GM13977 (cell line): ENCODE measurements at places on chromosomes 16 and 17.

- peak; percentile 67 for DNase-seq
Measured at GRCh38 chr16:85746460-85747215, 4.3 kb downstream of the C16orf74 start.

DNA sequence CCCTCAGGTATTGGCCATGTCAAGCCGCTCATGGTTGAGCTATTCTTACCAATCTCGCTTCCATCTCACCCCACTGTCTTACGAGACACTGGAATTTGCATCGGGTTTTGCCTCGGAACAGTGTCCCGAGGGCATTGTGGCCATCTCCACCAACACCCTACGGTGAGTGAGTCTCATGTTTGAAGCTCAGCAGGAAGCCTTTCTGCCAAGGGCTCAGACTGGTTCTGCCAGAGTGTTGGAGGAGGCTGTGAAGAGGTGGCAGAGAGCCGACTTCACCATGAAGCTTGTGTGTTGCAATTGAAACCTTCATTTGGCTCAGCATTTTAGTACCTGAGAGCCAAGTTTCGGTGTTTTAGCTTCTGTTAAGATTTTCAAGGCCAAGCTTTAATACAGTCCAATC lies 38.0 kb downstream of the SF3B3 start:
- no peak for DNase-seq

DNA sequence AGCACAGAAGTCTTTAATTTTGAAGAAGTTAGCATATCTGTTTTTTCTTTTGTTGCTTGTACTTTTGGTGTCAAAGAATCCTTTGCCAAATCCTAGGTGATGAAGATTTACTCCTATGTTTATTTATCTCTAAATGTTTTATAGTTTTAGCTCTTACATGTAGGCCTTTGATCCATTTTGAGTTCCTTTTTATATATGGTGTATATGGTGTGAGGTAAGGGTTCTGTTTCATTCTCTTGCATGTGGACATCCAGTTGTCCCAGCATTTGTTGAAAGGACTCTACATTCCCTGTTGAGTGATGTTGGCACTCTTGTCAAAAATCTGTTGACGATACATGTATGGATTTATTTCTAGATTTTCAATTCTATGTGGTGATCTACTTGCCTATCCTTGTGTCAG lies 62.2 kb downstream of the RNF213 start:
- DNase-seq: no peak

DNA sequence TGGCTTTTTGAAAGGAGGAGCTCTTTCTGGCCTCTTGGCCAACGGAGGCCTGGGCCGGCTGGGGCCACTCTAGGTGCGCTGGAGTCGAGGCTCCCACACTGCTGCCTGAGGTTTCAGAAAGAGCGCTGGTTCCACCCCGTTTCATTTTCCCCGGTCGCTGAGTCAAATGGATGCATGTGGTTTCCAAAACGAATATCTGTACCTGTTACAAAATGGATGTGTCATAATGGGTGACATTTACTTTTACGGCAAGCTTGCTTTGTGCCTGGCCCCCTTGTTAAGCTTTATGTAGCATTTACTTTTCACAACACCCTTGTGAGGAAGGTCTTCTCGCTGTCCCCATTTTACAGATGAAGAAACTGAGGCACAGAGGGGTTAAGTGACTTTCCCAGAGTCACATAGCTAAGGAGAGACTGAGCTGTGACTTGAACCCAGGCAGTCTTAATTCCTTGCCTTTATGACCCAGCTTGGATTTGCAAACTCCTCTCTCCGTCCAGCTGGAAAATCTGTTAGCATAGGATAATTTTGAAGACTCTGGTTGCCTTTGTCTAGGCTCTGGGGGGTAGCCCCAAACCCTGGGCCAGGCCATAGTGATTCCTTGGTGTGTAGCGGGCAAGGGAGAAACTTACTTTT lies 10.6 kb downstream of the KSR1 start:
- DNase-seq: peak; percentile 71

DNA sequence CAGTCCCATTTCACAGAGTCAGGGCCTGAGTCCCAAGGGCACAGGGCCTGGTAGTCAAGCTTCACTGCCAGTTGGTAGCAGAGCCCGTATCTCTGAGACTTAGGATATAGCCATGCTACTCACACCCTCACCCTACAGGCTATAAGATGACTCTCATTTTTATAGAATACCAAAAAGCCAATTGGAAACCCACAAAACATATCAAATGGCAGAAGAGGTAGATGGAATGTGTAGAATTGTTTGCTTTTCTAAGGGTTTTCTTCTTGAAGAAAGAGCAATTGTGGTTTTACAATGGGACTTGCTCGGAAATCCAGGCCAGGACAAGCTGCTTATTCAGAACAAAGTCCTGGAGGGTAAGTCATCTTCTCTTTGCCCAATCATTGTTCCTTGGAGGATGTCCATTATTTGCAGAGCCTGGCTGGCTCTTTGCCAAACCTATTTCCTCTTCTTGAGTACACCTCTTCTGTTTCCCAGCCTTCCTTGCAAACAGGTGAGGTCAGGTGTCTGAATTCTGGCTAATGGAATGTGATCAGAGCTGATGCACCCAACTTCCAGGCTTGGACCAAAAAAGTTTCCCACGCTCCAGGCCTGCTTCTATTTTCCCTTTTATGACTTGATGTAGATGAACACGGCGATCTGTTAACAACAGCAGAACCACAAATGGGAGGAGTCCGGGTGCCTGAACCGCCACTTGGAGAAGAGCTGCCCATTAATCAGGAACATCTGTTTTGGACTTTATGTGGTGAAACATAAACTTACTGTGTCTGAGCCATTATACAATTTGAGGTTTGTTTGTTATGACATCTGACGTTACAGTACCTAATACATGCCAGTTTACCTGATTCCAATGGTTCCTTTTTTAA lies 16.9 kb upstream of the CCL22 start:
- no peak for DNase-seq

GRCh38 chr16:84769416-84769815 lies 50.4 kb upstream of the CRISPLD2 start:
- no peak for DNase-seq

- DNase-seq: peak; percentile 87
Measured at GRCh38 chr16:30896889-30897733, 697 bp downstream of the CTF1 start.

DNA sequence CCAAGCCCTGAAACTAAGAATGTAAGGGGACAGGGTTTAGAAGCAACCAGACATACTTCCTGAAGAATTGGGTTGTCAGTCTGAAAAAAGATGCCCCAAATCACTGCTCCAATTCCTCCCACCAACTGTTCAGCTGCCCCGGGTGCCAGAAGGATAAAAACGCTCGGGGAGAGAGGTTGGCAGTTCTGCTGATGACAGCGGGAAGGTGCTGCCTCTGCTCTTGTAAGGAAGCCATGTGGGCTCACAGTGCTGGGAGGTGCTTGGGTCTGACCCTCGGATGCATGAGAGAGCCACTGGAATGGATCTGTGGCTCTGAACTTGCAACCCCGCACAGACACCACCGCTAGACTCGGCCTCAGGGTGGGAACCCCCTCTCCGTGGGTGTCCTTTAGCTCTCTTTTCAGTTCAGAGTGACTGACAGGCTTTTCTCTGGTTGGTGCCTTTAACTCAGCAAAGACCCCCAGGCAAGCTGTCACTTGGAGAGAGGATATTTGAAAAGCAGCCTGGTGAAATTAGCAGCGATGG lies 364.8 kb upstream of the RBFOX1 start:
- DNase-seq: no peak

GRCh38 chr16:12158428-12158827 lies 181.9 kb downstream of the SNX29 start:
- DNase-seq: no peak

GRCh38 chr16:28585674-28586073 lies 11.2 kb downstream of the SULT1A2 start:
- DNase-seq: no peak

DNA sequence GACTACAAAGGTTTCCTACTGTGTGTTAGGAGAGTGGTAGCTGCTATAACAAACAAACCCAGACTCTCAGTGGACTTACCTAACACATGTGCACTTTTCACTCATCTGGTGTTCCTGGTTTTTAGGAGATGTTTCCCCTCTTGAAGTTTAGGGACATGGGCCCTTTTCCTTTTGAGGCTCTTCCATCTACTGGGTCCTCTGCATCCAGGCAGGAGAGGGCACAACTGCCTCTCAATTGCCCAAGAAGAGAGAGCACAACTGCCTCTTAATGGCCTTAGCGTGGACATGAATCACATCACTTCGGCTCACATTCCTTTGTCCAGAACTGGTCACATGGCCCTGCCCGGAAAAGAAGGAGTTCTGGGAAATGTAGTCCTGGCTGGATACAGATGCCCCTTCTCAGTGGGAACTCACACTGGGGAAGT lies 9.8 kb upstream of the TNRC6C start:
- DNase-seq: no peak

DNA sequence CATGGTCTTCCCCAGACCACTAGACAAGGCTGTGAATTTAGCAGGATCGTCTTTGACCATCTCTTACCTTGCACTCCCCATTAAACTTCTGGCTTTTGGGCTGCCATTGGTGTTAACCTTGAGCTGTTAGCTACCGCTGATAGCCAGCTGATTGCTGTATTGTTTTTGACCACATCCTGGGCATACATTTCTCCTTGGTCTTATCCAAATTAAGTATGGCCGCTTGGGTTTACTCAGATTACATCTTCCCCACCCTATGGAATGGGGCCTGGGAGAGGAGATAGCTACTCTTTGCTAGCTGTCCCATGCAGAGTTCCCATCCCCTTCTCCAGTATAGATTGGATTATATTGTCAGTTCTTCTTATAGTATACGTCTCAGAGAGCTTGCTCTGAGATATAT lies 270.4 kb upstream of the ELAC2 start:
- DNase-seq: no peak

GRCh38 chr16:6335072-6335471 lies 997.6 kb upstream of the RBFOX1 start:
- no peak for DNase-seq

GRCh38 chr16:86220561-86220960 lies 289.8 kb upstream of the FOXF1 start:
- DNase-seq: no peak

GRCh38 chr17:7367083-7367482 lies 12.1 kb downstream of the TMEM95 start:
- DNase-seq: no peak

DNA sequence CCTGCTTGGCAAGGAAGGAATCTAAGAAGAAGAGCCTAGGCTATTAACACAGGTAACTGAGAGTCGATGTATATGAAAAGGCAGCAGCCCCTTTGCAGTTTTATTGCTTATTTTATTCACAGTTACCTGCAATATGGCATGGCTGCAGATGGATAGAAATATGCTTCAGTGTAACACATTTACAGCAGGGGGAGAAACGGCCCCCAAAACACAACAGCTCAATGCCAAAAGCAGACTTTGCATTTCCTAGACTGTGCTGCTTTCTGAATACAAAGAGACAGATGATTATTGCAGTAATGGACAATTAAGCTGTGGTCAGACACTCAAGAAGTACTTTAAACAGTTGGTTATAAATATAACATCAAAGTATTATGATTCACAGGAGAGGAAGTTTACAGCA lies 108.0 kb upstream of the CDH13 start:
- DNase-seq: no peak

DNA sequence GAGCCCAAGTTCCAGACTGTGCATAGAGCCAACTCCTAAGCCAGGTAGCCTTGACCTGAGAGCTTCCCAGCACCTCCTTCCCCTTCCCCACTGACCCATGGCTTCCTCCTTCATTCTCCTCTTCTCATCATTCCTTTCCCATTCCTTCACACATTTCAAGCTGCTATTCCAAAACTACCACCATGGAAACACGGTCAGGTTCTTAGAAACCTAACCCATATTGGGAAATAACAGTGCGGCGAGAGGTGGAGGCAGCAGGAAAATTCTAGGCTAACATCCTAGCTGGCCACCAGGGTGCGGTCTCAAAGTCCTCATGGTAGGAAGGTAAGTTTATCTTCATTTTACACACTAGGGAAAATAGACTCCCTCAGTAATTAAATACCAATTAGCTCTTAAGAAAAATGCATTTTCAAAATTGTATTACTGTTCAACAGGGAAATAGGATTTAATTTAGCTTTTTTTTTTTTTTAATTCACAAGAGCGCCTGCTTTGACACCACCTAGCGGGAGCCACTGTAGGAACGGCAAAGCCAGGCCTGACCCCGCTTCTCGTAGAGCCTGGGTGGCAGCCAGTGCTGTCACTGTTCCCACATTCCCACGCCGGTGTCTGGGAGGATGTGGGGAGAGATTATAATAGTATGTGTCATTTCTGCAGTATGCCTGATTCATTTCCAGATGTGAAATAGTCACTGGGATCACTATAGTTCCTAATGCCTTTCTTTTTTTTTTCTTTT lies 14.0 kb upstream of the SPHK1 start:
- DNase-seq: no peak

DNA sequence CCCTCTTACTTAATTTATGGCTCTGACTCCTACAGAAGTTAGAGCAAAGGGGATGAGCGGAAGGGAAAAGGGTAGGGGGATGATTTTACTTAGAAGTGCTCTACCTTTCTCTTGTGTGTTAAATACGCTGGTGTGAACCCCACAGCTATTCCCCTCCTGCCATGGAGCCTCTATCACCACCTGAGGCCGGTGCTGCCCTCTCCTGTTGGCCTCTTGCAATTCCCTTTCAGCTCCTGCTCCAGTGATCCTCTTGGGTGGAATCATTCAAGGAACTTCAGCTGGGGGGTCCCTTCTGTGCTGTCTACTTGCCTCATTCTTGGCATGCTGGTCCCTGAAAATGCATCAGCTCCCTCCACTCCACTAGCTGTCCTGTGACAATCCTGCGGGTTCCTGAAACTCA lies 41.8 kb upstream of the CDH8 start:
- DNase-seq: no peak

GRCh38 chr17:17635126-17635525 lies 43.6 kb upstream of the PEMT start:
- DNase-seq: no peak

GRCh38 chr17:17042384-17042736 lies at the start of gene MPRIP:
Gene MPRIP (plus strand): TSS chr17:17042457. CDS start chr17:17042849, 392 bp downstream.
- DNase-seq: no peak

GRCh38 chr17:78399693-78400144 lies 21.3 kb downstream of the PGS1 start:
- no peak for DNase-seq

GRCh38 chr16:81522108-81522701 lies 77.6 kb downstream of the CMIP start:
- DNase-seq: no peak

DNA sequence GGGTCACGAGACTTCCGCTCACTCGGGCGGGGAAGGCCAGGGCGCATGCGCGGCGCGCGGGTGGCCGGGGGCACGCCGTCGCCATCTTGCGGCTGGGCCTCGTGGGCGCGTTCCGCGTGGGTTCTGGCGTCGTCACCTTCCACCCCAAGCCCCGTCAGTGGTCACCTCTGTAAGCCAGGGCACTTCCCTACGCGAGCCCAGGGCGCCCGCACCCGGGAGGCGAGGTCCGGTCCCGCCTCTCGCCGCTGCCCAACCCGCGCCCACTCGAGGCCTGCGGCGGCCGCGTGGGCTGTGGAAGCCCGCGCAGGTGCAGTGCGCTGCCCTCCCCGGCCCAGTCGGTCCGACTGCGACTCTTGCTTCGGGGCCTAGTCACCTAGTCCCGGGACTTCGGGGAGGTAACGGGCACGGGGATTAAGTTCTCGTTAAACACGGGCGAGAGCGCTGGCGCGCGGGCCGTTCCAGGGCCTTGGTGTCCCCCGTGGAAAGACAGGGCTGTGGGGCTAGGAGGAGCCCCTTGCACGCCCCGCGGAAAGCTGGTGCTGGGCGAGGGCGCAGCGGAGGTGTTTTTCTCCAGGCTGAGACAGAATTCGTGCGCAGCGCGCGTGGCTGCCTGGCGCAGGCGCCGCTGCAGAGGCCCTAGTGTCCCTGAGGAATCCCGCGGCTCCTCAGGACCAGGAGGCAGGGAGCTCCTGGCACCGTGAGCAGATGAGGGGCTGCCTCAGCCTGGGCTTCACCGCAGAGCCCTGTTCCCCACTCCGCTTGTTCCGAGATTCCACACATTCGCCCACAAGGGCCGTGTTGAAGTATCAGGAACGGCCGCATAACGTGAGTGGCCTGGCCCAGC lies 472 bp upstream of the ARHGDIA start:
- peak; percentile 99 for DNase-seq
